NCI-H2107 (cell line): ENCODE measurements at places on chromosomes 16 and 17.

GRCh38 chr16:64406770-64407181 is 715.1 kb downstream of the CDH11 start:
- no peak for DNase-seq

GRCh38 chr17:65975878-65976277 is 216.1 kb downstream of the CEP112 start:
- DNase-seq, result no peak

DNA sequence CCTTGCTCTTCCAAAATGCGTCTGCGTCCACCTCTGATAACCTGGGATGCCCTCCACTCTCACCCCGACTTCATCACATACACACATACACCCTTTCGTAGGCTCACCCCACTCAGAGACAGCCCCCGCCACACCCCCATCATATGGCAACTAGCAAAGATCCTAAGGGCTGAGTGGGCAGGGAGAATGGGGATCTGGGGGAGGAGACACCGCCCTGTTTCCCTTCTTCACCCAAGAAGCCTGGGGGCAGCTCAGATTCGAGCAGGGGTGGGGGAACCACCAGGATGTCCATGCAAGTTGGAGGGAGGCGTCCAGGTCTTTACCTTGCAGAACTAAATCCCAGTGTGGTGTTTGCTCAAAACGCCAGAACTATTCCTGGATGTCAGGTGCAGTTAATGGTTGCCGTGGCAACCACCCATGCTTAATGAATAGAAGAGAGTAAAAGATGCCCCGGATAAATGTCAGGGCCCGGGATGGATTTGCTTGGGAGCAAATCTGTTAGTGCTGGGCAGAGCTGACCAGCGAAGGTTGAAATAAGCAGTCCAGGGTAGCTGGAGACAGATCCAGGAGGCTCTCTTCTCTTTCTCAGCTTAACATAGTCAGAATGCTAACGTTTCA is 72.8 kb downstream of the CACNG3 start:
- no peak for DNase-seq

DNA sequence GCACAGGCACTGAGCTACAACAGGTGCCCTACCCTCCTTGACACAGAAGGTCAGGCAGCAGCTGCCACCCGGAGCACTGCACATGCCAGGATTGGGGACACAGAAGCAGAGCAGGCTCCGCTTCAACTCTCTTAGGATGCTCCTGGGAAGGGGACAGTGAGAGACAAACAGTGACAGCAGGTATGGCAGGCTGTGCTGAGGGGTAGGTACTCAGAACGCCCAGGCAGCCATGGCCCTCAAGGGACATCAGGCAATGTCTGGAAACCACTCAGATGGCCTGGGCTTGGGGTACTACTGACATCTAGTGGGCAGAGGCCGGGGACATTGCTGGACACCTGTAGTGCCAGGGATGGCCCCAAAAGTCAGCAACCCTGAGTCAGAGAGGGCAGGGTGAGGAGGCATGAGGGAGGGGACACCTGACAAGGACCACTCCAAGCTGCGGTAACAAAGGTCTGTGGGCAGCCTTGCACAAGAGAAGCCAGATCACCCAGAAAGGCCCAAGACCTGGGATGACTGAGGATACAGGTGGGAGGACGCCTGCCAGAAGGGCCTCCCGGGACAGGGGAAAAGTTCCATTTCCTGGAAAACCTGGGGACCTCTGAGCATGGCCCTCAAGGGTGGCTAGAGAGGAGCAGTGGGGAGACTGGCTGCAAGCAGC is 21.2 kb downstream of the PEMT start:
- DNase-seq, result no peak

DNA sequence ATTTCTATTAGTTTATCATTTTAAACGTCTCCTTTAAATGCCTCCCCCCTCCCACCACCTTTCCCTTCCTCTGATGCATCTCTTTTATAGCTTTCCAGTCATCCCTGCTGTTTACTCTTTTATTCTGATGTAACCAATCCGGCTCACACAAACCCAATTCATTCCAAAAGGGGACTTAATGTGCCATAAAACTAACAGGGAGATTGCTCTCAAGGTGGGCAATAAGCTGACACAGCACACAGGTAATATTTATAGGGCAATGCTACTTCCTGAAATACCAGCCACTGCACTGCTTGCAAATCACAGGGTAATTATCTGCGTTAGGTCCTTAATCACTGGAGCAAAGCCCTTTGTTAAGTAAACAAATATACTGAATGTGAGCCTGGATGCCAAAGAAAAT is 23.3 kb upstream of the CA10 start:
- no peak for DNase-seq

DNA sequence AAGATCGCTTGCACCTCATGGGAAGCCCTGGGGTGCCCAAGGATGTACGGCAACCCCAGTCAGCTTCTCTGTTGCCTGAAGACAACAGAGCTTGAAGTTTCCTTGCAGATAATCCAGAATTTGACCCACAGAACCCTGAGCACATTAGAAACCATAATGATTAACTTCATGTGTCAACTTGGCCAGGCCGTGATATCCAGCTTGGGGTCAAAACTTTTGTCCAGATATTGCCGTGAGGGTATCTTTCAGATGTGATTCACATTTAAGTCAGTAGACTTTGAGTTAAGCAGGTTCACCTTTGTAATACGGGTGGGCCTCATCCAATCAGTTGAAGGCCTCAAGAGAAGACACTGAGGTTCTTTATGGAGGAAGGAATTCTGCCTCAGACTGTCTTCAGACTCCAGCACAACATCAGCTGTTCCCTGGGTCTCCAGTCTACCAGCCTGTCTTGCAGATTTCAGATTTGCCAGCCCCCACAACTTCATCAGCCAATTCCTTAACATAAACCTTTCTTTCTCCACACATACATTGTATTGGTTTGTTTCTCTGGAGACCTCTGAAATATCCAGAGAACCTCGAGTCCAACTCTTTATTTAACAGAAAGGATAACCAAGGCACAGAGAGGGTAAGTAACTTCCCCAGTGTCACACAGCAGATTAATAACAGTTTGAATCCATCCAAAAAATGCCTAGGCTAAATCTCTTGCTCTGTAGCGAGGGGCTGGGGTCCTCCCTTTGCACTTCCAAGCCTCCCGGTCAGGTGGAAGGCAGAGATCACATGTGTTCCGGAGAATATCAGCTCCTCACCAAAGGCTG is 171.1 kb downstream of the SALL1 start:
- DNase-seq, result no peak

DNA sequence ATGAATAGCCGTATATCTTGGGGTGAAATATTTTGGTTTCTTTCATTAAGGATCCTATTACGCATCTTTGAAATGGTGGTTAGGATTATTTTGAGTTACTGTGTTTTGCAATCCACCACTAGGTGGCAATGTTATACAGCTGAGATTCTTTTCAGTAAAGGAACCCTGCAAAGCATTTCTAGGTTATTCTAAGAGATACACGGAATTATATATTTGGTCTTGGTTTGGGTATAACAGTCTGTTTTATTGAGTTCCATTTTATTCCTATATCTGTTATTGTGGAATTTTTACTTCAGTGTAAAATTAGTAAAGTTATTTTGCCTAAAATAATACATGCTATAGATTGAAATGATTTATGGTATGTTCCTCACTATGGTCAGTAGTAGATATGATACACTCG is 62.9 kb upstream of the CPHXL start:
- peak; percentile 28 for DNase-seq

DNA sequence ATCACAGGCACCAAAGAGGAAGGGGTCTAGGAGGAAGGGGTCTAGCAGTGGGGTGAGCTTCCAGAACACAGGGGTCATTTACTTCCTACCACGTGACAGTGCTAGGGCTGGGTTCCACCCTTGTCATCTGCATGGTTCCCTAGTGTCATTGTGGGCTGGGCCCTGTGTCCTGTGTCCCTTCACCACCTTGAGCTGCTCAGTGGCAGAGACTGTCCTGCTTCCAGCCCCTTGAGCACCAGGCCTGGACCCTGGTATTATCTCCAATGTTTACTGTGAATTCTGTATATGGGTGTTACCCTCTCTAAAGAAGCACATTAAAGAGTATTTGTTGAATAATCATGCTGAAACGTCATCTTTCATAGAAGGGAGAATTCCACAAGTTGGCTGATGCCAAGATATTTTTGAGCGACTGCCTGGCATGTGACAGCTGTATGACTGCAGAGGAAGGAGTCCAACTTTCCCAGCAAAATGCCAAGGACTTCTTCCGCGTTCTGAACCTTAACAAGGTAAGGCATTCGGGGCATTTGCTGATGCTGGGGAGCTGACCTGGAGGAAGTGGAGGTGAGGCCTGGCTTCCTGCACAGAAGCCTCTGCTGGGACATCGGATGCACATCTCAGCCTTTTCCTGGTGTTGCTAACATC is 5.5 kb downstream of the NARF start:
- DNase-seq, result no peak

DNA sequence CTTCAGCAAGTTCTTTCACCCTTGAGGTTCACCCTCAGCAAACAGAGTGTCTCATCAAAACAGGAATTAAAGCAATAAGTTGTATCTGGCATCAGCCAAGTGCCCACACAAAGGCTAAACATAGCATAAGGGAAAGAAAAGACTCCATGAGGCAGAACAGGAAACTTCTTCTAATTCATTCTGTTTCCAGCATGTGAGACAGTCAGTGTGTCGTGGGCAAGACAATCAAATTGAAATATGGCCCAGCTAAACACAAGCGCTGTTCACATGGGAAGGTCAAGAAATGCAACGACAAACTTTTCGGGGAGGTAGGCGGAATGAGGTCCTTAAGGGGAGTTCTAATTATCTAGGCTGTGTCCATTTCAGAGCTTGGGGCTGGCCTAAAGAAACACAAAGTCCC is 393.4 kb downstream of the HAPSTR1 start:
- no peak for DNase-seq

DNA sequence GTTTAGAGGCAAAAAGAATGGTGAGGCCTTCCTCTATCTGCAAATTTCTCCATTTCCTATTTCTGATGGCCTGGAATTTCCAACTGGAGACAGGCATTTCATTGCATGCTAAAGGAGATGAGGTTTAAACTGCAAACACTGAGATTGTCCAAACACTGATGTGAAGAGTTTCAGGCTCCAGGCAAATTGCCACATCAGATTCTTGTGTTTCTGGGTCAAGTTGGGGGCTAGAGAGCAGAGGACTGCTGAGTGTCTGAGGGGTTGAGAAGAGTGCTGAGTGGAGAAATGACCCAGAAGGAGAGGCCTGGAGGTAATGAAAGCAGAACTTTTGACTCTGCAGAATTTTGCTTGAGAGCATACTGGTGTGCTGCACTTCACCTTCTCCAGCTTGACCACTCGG is 216.7 kb upstream of the MPHOSPH6 start:
- DNase-seq, result no peak

- no peak for DNase-seq
Measured at GRCh38 chr17:41510251-41511065, 5.0 kb upstream of the KRT13 start.

DNA sequence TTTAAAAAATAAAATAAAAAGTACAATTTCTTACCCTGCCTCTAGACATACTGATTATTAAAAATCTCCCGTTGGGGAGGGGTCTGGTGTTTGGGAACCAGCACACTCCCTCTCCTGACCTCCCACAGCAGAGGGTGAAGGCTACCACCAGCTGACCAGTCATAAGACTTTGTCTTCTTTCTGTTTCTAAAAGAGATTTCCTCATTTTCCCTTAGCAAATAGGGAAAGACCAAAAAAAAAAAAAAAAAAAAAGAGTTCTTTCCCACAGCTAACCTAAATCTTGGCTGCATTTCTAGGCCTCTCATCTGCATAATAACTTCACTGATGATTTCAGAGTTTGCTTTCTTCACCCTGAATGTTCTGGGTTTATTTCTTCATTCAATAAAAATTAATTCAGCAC is 30.3 kb downstream of the CDK5RAP3 start:
- no peak for DNase-seq

DNA sequence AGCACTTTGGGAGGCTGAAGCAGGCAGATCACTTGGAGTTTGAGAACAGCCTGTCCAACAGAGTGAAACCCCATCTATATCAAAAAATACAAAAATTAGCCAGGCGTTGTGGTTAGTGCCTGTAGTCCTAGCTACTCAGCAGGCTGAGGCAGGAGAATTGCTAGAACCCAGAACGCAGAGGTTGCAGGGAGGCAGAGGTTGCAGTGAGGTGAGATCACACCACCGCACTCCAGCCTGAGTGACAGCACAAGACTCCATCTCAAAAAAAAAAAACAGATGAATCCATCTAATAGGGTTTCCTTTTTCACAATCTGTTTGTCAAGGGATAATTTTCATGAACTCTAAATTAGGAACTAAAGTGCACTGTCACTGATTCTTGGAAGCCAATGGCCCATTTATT is 99.0 kb downstream of the PARN start:
- DNase-seq, result no peak

GRCh38 chr16:53866520-53866919 is 162.6 kb downstream of the FTO start:
- DNase-seq, result no peak

GRCh38 chr16:57810197-57811031 is 8.1 kb upstream of the KIFC3 start:
- peak; percentile 45 for DNase-seq

GRCh38 chr16:3530371-3530914 is 29.6 kb downstream of the CLUAP1 start:
- DNase-seq, result no peak

DNA sequence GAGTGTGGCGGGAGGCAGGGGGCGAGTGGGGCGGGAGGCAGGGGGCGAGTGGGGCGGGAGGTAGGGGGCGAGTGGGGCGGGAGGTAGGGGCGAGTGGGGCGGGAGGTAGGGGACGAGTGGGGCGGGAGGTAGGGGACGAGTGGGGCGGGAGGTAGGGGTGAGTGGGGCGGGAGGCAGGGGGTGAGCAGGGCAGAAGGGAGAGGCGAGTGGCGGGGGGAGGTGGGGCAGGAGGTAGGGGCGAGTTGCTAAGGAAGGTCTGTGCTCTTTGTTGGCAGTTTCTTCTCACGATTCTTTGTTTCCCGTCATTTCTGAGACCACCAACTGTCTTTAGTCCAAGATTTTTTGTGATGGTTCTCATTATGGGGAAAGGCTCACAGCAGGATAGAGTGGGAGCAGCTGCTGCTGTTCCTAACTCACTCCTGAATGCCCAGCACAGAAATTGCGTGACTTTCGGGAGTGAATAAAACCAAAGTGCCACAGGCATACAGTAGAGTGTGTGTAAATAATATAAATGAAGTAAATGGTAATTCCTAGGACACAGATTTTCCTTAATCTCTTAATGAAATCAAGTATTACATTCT is 44.7 kb downstream of the COG7 start:
- DNase-seq, result no peak

DNA sequence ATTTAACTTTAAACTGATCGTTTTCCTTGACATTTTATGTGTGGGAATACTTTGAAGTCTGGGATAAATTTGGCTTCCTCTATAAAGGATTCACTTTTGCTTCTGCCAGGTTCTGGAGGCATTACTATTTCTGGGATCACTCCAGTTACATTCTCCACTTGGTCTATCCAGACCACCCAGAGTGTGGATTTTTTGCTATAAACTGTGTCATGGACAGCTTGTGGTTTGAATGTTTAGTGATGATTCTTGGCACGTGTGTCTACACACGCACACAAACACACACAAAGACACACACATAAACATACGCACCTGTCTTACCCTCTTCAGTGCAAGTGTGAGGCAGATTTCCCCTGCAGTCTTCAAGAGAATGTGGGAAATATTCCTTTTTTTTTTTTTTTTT is 27.4 kb upstream of the MSI2 start:
- no peak for DNase-seq

- no peak for DNase-seq
Measured at GRCh38 chr16:19113577-19114358, at the start of gene ITPRIPL2. TSS of gene ITPRIPL2 (plus strand) at chr16:19113964. CDS start at chr16:19114462, 498 bp downstream.
